Fibroblast of skin of abdomen (primary cell): ENCODE measurements at places on chromosomes 7 and 10.

GRCh38 chr10:82288461-82288881 lies 413.5 kb downstream of the NRG3 start:
- DNase-seq, result peak; percentile 72

DNA sequence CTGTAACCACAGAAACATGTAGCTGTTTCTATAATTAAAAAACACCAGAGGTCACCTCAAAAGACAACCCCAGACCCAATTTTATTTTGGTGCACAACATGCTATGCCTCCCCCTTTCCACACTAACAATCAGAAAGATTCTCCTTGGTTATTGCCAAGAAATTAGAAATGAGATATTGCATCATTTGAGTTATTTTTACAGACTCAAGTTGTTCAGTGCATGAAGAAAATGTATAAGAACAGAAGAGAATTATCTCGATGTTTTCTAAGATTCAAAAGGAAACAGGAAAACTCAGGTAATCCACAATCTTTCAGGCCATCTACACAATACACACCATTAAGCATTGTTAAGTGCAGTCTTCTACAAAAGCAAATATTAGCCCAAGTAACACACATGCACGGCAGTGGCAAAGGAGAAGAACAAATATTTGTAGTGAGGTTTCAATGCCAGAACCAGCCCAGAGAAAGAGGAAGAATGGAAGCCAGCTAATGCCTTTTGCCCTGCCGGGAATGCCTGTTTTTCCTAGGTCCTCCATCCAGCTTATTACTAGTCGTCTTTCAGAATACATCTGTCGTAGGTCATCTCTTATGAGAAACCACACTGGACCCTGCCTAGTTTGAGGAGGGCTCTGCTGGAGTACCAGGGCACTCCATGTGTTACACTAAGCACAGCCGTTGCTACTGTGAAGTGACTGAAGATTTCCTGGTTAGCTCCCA lies 67.6 kb upstream of the C1GALT1 start:
- DNase-seq, result no peak

DNA sequence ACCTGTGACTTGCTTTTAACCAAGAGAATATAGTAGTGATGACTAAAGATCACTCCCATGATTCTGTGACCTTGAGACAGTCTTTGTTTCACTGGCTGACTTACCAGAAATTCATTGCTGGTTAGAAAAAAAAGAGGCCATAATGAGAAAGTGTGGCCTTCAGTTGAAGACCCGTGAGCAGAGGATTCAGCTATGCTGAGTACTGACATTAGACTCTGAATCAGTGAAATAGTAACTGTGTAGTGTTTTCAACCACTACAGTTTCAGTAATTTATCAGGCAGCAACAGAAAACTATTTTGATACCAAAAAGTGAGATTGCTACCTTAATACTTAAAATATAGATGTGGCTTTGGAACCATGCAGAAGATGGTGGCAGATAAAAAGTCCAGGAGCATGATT lies 298.0 kb upstream of the KCND2 start:
- no peak for DNase-seq

DNA sequence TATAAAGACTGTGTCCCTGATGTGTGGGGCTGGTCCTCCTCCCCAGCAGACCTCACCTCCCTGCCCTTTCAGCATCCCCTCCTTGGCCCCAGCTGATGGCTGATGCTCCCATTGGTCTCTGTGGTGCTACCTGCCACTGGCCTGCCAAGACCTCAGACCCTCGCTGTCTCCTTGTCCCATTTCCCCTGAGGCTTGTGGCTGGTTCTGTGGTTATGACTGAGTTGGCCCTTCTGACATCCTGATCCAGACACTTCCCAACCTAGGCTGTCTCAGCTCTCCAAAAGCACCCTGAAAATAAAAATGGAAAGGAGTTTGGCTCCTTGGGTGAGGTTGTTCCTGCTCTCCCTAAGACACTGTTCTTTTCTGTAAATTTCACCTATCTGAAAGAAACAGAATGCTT lies 214.2 kb downstream of the RPS24 start:
- DNase-seq, result no peak

- no peak for DNase-seq
These were observed 2.3 kb upstream of the CTTNBP2 start for GRCh38 chr7:117875566-117875965.

DNA sequence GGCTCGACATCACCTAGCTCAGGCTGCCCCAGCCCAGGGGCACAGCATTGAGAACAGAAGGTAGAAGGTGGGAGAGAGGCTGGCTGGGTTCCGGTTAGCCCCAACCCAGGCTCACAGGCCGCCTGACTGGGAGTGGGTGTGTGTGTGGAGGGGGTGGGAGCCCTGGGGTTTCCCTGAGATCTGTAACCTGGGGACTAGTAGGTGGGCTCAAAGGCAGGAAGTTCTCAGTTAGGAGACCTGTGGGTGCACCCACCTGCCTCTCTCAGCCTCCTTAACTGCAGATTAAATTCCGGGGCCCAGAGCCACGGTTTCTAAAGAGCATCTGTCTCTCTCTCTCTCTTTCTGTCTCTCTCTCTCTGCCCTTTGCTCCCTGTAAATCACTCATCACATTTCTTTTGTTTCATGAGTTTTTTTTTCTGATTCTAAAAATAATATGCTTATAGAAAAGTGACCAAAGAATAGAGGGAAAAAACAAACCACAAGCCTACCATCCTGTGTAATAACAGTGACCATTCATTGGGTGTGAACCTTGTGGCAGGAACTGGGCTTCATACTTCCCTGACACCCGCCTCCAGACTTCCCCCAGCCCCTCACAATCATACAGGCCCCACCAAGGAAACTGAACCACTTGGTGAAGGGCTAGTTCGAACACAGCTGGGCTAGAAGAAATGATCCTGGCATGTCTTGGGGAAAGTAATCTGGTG lies 83.4 kb upstream of the SMNDC1 start:
- DNase-seq, result no peak

DNA sequence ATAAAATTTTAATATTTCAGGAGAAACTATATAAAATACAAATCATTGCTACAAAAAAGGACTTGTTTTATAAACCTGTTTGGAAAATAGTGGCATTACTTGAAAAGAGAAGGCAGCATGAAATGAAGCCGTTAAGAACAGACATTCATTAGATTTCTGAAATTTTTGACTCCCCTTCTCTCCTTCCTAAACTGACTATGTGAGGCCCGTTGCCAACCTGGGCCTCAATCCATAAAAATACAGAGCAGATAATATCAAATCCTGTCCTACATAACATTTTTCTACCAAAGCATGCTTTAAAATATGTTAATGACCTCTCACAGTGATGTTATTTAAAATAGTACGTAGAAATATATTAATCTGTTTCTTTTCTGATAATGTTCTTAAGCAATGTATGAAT lies 34.5 kb upstream of the ING3 start:
- peak; percentile 5 for DNase-seq

DNA sequence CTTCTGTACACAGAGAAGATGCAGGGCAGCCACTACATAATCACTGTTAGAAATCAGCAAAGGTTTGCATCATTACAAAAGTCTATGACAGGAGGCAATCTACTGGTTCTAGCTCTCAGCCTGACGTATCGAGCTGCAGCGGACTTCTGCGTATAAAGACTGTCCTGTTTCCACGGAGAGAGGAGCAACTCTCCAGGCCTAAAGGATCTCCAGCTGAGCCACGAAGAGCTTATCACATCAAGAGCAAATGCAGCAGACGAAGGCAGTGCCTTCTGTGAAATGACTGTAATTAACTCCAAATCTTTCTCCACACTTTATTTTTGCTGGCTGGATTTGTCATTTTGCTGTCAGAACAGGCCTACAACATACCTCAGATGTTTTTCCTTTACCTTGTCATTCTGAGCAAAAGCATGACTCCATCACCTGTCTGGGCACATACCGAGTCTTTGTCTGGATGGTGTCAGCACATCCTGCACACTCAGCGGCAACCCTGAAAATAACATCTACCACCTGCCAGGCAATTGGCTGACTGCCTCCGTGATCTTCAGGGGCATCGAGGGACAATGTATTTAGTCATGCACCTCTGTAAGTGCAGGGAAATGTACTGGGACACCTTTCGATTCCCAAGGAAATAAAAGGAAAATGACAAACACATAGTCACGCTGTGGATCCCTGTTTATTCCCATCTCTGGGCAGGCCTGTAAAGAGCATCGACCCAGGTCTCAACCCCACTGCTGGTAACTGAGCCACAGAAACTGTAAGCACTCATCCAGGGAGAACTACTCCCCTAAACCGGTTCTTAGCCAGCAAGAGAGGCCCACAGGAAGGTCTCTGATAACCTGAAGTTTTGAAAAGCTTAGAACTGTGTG lies 26.3 kb upstream of the SH3PXD2A start:
- no peak for DNase-seq

- peak; percentile 86 for DNase-seq
These were observed 180.9 kb downstream of the ADAM12 start for GRCh38 chr10:126207313-126207771.

DNA sequence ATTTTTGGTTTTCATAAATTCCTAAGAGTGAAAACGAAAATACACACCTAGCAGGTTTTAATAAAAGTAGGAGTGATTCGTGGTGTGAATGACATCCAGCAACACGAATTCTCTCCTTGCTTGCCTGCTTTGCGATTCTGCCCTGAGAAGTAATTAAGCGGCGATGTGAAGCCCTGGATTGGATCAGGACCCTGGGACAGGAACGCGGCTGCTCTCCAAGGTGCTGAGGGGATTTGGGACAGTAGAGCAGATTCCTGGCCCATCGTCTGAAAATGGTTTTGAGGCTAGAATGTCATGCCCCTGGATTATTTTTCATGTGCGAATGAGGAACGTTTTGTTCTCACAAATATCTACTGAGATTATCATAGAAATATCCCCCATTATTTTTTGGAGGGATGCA lies 7.8 kb downstream of the NPS start:
- DNase-seq, result peak; percentile 9
